ENCODE measurements at places on chromosomes 7 and 10.

- DNase-seq, result no peak
Measured at GRCh38 chr7:90613088-90613498, 17.0 kb downstream of the CDK14 start.

DNA sequence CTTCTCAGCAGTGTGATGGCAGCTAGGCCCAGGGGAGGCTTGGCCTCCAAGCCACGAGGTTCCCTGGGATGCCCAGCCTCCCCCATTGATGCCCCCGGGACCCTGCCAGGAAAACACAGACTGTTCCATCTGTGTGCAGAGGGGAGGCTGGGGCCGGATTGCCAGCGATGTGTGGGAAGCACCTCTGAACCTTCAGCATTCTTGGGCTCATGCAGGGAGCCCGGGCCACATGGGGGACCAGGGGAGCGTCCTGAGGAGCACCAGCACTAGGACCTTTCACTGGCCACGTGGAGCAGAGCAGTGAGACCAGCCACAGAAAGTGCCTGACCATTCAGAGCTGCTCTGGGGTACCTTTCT, 2.6 kb downstream of the IMPDH1 start:
- DNase-seq, result no peak

DNA sequence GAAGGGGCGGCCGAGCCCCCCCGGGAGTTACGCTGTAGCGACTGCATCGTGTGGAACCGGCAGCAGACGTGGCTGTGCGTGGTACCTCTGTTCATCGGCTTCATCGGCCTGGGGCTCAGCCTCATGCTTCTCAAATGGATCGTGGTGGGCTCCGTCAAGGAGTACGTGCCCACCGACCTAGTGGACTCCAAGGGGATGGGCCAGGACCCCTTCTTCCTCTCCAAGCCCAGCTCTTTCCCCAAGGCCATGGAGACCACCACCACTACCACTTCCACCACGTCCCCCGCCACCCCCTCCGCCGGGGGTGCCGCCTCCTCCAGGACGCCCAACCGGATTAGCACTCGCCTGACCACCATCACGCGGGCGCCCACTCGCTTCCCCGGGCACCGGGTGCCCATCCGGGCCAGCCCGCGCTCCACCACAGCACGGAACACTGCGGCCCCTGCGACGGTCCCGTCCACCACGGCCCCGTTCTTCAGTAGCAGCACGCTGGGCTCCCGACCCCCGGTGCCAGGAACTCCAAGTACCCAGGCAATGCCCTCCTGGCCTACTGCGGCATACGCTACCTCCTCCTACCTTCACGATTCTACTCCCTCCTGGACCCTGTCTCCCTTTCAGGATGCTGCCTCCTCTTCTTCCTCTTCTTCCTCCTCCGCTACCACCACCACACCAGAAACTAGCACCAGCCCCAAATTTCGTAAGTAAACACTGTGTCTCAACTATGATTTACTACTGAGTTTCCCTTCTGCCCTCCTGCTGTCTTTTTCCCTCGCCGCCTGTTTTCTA, 666 bp downstream of the NRG3 start:
- no peak for DNase-seq

GRCh38 chr10:11429439-11430052, 181.9 kb downstream of the USP6NL start:
- DNase-seq, result no peak

DNA sequence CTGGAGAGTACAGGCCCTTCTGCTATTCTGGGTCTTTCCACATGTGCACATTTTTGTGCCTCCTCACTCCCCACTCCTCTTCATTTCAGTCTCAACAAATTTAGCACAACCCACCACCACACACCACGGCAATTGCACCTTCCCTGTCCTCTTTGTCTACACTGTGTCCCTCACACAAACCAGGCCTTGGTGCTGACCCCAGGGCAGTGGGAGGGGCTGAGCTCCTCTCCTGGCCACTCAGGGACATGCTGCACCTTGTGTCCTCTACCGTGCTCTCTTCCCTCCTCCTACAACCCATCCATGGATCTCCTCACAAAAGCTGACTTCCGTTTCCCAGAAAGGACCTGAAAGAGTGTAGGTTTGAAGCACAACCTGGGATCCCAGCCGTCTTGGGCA, 90.9 kb upstream of the IKZF1 start:
- no peak for DNase-seq

DNA sequence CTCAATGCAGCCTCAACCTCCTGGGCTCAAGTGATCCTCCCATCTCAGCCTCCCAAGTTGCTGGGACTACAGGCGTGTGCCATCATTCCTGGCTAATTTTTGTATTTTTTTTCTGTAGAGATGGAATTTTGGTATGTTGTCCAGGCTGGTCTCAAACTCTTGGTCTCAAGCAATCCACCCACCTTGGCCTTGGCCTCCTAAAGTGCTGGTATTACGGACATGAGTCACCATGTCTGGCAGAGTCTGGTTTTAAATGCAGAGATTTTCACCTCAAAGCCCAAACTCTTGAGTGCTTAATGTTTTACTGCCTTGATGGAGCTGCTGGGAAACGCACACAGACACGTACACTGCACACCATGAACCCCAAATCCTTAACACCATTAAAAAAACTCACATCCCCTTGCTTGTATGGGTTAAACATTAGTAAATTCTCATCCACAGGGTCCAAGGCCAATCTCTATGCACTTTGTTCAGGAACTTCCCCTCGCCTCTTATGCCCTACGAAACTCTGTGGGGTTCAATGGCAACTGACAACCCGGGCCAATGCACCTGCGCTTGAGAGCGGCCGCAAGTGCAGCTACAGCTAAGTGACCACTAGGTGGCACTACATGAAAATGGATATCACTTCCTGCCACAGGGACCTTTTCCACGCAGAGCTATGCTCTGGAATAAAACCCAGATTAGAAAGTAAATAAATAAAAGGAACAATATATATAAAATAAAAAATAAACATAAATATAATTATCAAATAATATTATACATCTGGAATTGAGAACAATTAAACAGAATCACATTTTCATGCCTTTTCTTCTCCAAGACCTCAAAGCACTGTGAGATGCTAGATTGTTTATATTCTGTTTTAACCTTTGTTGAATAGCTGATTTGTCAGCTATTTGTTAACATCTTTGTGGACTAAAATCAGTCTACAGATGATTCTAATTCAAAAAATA, 66.9 kb upstream of the AFAP1L2 start:
- DNase-seq, result peak; percentile 28

DNA sequence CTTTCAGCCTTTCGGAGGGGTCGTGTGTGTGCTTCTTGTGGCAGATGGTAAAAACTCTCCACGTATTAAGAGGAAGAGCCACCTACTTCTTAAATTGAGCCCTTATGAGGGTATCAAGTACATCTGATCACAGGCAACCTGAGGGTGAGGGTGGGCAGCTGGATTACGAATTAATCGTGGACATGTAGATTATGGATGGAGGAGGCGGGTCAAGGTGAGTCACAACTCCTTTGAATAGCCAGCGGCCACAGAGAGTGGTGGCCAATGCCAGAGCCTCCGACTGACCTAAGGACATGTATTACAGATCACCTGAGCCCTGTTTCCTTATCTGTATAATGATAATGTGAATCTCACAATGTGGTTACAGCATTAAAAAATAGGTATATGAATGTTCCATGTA, 1083.9 kb downstream of the SORCS3 start:
- no peak for DNase-seq

DNA sequence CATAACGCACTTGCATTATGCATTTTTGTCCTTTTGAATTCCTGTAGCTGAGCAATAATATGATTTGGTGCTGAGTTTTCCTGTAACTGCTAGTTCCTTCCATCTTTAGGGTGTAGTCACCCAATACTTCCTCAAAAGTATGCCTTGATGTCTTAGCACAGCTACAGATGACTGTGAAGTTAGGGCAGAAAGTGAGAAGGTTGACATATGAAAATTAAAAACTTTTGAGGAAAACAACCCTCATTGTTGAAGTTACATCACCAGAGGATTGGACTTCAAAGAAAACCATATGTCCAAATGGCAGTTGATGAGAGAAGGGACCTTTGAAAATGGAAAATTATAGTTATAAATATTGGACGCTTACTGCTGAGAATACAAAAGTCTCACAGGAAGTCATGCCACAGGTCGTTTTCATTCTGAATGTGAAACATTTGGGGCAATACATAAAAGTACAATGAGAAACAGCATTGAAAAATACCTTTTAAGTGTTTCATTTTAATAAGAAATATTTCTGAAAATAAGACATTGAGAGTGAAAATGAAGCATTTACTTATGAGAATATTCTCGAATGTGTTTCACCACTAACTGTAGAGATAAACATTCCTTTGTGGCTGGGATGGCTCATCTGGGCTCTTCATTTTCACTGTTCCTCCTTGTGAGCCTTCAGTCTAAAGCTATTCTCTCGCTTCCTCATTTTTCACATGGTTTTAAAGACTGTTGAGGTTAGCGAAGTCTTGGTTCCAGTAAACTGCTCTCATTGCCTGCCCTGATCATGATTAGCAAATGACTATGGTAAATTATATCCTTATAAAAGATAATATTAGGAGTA, 61.4 kb upstream of the NME8 start:
- no peak for DNase-seq

GRCh38 chr7:139108266-139109187, 993 bp downstream of the ZC3HAV1 start:
- no peak for DNase-seq

DNA sequence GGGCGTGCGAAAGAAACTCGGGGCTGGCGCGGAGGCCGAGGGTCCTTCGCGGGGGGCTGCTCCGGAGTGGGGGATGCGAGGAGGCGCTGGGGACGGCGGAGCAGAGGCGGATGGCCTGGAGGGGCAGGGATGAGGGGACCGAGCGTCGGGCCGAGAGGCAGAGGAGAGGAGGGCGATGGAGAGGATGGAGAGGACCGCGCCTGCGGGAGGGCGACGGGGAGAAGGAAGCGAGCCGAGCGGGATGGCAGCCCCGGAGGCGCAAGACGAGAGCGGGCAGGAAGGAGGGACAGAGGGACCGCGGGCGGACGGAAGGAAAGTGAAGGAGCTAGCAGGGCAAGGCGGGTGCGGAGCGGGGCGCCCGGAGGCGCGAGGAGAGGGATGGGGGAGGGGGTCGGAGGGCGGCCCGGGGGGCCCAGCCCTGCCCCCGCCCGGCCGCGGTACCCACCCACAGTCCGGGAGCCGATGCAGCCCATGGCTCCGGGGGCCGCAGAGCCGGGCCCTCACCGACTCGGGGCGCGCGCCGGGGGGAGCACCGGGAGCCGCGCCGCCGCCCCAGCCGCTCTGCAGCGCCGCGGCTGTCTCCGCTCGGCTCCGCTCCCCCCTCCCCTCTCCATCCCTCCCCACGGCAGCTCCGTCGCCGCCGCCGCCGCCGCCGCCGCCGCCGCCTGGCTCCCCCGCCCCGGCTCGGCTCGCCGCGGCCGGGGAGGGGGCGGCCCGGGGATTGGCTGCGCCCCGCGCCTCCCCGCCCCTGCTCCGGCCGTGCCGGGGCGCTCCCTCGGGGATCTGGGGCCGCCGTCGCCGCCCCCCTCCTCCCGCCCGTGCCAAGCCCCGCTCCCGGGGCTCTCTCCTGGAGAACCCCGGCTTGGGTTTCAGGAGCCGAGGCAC, at the start of gene FAM131B:
TSS of gene FAM131B (minus strand) at position 583 of the 885 bp plus-strand sequence. CDS start at position 473, 110 bp downstream.
- DNase-seq, result no peak

GRCh38 chr7:147978201-147978600, 612.4 kb upstream of the C7orf33 start:
- no peak for DNase-seq

GRCh38 chr7:139874302-139874629, 45.2 kb downstream of the TBXAS1 start:
- no peak for DNase-seq

- no peak for DNase-seq
Measured at GRCh38 chr10:17951868-17952371, at the start of gene SLC39A12. Gene SLC39A12 (plus strand): TSS chr10:17951918. CDS start chr10:17953277, 1,359 bp downstream.

DNA sequence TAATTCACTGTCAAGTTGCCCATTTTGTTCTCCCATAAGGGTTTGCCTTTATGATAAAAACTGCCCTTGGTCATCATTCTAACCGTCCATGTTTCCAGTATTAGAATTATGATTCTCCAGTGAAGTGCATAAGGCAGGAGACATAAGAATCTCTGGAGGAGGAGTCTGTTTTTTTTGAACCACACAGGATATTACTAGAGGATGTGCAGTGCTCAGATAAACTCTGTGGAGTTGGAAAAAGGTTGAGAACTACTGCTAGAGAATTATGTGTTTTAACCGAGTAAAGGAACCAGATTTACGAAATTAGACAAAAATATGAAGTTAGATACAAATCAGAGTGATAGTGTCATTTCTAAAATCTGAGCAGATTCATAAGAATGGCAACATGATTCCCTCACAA, 40.5 kb downstream of the MDFIC start:
- DNase-seq, result no peak

Data from omental fat pad (tissue), 4 donors.